RKO (cell line): ENCODE measurements at places on chromosomes 3 and 15.
A peak's percentile ranks its signal among the peaks of the same experiment; 100 is the strongest.

GRCh38 chr3:107800710-107801109, 277.9 kb downstream of the BBX start:
- no peak for DNase-seq

- DNase-seq, result peak; percentile 37
These were observed 26.1 kb downstream of the RPL39L start for GRCh38 chr3:187112934-187113793.

- no peak for DNase-seq
These were observed 73.5 kb downstream of the GOLGA8G start for GRCh38 chr15:28459279-28459678.

DNA sequence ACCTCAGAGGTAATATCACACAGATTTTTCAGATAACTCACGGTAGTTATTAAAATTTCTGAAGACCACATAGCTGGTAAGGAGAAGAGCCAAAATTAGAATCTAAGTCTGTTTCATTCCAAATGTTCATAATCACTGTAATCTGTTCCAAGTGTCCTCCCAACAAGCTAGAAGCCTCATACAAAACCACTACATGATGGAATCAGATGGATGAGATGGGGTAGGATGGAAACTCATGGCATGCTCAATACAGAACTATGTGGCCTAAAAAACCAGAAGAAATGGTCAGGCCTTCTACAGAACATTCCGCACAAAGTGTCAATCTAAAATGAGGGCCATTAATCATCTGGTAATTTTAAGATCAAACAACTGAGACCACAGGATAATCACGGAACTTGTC, 91.8 kb downstream of the THBS1 start:
- DNase-seq, result no peak

GRCh38 chr3:123412811-123413604, 35.9 kb downstream of the ADCY5 start:
- DNase-seq, result no peak

GRCh38 chr3:73094129-73094528, 32.7 kb downstream of the EBLN2 start:
- peak; percentile 46 for DNase-seq

- DNase-seq, result no peak
These were observed 46.6 kb upstream of the TBC1D21 start for GRCh38 chr15:73826711-73827251.

GRCh38 chr3:60403866-60404265, 847.4 kb downstream of the FHIT start:
- no peak for DNase-seq

- DNase-seq, result peak; percentile 45
These were observed 21.9 kb downstream of the ZFAND6 start for GRCh38 chr15:80081390-80081789.

DNA sequence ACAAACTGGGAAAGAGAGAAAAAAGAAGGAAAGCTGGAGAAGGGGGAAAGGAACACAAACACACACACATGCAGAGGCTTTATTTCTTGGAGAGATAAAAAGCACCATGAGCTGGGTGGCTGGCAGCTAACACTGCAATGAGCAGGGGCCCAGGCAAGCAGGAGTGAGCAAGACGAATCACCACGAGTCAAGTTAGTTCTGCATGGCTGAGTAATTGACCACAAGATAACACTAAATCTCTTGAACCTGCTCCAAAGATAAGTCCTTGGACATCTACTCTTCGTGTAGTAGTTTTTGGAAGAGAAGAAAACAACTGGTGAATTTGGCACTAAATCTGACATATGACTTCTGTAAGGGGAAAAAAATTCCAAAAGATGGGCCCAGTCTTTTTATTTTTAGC, 100.9 kb downstream of the MYO5A start:
- DNase-seq, result peak; percentile 53

DNA sequence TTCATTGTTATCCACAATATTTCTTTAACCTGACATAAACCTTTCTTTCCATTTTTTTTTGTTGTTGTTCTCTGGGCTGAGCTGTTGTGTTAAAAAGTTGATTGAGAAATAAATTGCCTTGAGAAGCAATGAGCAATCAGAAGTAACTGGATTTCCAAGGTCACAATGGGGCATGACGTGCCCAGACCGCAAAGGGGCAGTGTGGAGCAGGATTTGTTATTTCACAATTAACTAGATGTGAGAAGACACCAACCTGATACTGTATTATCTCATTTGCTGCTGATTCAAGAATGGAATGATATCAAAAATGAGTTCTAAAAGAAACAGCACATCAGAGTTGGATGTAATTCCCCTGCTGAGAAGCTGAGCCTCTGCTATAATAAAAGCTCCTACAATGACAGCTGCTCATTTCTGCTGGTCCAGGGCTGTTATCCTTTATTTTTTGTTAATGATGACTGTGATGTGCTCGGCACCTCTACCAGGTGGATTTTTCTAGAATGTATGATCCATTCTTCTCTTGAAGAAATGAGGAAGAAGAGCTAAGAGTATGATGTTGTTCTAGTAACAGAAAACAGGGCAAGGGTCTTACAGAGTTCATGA, 28.1 kb downstream of the CPNE4 start:
- DNase-seq, result peak; percentile 45

GRCh38 chr15:58318517-58318916, 113.3 kb upstream of the LIPC start:
- no peak for DNase-seq

DNA sequence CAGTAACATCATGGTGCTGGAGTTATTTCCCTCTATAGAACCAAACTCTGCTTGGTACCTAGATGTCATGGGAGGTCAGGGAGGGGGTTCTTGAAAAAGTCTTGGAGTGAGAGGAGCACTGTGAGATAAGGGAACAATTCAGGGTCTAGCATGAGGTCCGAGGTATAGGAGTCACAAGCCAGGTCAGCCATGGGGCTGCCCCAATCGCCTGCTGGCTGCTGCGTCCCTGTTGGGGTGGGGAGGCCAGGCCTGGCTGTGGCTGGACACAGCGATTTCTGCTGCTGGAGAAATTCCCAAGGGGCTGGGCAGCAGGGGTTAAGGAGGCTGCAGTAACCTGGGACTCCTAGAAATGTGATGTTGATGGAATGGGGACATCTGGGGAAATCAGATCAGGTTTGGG, 44.9 kb downstream of the SUSD5 start:
- DNase-seq, result no peak

DNA sequence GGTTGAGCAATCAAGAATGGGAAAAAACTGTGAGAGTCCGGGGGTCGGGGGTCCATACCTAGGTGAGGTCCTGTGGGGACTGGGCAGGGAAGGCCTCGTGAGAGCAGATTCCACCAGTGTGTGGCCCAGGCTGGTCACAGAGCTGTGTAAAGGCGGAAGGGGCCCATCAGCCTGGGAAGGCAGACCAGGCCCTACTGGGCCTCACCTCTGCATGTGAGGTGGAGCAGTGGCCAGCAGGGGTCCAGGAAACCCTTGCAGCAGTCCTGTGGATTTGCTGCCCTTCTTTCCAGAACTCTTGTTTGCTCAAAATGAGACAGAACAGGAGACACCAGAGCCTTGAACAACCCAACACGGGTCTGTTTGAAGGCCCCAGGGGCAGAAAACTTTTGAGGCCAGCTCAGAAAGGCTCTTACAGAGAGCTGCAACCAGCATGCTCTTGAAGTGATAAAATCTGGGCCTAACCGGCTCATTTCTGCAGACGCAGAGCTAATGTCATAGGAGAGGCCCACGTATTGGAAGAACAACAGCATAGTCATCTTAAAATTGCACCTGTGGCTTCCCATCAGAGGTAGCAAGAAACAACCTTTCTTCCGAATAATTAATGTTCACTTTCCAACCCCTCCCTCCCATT, 30.3 kb upstream of the HHATL start:
- no peak for DNase-seq

- no peak for DNase-seq
These were observed 64.6 kb downstream of the SLCO2A1 start for GRCh38 chr3:133965013-133965570.

DNA sequence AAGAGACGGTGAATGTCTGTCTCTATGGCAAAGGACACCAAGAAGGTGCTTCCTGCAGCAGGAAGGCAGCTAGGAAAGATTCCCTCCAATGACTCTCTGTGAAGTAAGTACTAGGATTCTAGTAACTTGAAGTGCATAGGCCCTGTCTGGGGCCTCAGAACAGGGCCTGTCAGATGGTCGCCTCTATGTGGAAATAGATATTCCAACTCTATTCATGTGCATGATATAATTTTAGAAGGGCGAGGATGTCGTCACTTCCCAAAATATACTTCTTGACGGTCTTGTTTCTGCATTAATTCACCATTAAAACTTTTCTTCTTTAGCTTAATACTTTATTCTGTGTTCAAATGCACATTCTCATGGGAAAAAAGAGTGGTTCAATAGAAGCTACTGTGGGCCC, 167.0 kb downstream of the TLE3 start:
- no peak for DNase-seq

GRCh38 chr3:24595796-24596195, 101.1 kb upstream of the THRB start:
- DNase-seq, result no peak

DNA sequence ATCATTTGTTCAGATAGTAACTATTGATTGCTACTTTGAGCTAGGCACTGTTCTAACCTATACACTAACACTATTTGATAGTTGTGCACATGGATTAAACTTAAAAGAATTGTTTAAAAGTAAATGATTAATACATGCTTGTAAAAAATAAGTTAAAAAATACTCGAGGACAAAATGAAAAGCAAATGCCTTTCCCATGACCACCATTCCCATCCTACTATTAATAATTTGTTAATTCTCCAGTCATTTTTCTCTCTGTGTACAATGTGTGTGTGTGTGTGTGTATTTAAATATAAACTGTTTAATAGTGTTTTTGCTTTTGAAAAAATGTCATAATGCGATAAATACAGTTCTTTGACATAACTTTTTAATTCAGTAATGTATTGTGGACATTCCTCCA, 78.7 kb upstream of the KCNMB2 start:
- DNase-seq, result no peak

GRCh38 chr3:50436114-50436674, 67.2 kb downstream of the CACNA2D2 start:
- no peak for DNase-seq

GRCh38 chr15:29970402-29970695, 112.4 kb upstream of the GOLGA8J start:
- no peak for DNase-seq

GRCh38 chr3:16069149-16069922, 105.1 kb upstream of the GALNT15 start:
- DNase-seq, result peak; percentile 29

DNA sequence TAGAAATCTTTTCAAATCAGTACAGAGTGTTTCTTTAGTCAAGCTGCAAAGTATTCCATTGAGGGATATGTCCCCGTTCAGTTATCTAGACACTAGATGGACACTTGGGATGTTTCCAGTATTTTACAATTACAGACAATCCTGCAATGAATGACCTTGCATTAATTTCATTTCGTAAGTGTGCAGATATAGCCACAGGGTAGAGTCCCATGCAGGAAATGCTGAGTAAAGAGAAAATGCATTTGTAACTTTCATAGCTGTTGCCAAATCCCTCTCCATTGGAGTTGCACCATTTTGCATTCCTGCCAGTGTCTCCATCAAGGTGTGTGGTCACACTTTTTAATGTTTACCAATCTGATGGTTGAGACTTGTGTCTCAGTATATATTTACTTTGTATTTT, 92.5 kb downstream of the LIPC start:
- DNase-seq, result no peak

DNA sequence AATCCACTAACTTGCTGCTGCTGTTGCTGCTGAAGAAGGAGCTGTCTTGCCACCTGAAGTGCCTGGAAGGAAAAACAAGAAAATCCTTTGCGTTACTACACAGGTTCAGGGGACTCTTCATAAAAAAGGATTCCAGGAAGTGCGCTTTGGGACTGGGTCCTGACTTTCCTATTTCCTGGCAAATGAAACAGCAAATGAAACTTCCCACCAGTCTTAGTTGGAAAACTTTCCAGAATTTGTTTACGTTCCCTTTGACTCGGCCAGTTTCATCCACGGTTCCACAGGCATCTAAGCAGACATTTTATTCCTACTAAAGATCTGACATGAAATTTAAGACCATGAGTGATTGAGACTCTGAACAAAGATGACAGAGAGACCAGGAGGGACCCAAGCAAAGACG, 471.0 kb downstream of the FOXP1 start:
- DNase-seq, result no peak

GRCh38 chr3:176683382-176683781, 513.9 kb downstream of the TBL1XR1 start:
- DNase-seq, result no peak

GRCh38 chr3:86562090-86562489, 428.9 kb downstream of the VGLL3 start:
- no peak for DNase-seq

DNA sequence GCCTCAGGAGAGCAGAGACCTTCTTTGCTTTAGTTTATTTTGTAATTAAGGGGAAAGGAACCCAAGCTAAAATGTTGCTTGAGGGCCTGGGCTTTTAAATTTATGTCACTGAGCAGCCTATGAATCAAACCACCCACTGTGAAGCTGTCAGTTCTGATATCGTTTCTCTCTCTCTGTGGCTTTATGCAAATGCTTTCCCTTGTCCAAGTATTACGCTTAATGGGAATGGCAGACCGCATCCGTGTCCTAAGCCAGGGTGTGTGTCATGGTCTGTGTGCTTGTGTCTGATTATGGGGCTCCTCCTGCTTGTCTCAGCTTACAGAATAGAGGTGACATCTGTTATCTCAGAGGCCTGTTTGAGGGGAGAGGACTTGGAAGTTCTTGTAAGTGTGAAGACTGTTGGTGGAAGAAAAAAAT, 82.4 kb downstream of the EBLN2 start:
- DNase-seq, result no peak

DNA sequence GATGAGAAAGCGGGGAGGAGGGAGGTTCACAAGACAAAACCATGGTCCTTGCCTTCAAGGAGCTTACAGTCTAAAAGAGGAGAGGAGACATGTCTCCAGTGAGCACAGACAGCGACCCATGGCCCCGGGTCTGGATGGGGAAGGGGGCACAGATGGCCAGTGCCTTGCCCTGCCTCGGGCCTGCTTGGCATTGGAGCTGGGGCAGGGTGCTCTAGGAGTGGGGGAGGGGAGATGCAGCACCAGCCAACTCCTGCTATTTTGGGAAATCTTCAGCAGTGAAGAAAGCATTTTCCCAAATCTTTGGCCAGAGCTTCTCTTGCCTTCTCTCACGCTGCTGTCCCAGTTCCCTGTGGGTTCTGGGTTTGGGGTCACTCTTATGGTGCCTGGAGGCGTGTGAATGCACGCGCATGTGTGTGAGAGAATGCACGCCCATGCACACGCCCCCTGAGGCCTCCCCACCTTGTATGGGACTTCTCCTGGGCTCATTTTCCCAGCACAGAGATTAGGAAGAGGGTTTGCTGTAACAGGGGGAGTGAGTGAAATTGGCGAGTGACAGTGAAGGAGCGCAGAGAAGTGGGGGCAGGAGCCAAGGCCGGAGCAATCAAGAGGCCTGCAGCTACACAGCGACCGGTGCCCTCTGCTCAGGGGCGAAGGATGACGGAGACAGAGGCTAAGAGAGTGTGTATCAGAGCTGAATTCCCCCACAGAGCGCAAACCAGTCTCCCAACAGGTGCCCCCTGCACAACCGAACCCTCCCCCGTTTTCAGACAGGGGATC, 71.5 kb downstream of the SEMA5B start:
- no peak for DNase-seq

GRCh38 chr3:4704552-4704951, 211.4 kb downstream of the ITPR1 start:
- no peak for DNase-seq
